NAMALWA (cell line): ENCODE measurements at places on chromosomes 7 and 10.

DNA sequence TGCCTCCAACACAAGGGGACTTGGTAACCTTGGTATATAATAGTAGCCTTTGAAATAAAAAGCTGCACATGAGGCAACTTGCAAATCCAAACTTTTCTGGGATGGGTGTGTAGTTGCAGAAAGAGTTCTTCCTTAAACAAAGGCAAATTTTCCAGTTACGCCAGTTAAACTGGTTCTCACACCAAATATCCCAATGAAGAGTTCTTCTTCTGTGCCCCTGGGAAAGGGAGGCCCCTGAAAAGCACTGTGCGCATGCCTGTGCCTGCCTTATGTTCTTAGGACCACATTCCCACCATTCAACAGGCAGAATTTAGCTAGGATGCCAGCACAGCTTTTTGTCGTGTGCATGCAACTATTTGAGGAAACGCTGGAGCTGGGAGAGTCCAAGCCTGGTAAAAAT lies 164.8 kb upstream of the SLC25A13 start:
- DNase-seq = no peak

- DNase-seq = no peak
Measured at GRCh38 chr7:29356631-29357030, 162.1 kb downstream of the CHN2 start.

DNA sequence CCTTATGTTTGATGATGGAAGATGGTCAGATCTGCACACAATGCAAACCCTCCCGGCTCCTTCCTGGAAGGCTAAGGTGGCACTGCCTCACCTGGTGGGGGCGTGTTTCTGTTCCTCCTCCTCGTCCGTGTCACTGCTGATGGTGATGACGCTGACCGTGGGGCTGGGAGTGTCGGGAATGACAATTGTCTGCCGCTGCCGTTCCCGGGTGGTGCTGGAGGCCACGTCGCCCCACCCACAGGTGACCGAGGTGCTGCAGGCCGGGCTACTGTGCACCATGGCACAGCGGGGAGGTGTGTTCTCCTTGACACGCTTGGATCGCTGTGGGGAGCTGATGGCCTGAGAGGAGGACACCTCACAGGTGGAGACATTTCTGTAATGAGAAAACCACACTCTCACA lies 73.1 kb downstream of the CLEC2L start:
- DNase-seq = no peak

- no peak for DNase-seq
Measured at GRCh38 chr10:58637352-58637751, 124.7 kb downstream of the BICC1 start.

- DNase-seq = no peak
Measured at GRCh38 chr10:127849921-127850320, 42.8 kb downstream of the CLRN3 start.

GRCh38 chr7:50920031-50920635 lies 137.4 kb upstream of the GRB10 start:
- no peak for DNase-seq

DNA sequence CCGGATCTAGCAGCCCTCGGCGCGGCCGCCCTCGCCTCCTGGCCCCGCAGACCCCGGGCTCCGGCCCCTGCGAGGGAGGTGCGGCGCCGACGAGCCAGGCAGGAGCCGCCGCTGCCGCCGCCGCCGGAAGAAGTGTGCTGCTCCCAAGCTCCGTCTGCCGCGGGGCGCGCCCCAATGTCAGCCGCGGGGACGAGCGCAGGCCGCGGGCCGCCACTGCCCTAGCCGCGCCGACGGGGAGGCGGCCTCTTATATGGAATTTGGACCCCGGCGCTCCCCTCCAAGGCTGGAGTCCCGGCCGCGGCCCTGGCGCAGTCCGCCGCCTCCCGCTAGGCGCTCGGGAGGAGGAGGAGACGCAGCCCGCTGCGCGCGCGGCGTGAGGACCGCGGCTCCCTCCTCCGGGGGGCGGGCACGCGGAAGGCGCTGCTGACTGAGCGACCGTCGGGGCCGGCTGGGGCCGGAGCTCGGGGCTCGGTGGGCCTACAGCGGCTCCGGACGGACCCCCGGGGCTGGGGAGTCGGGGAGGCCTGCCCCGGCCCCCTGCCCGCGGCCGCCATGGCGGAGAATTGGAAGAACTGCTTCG lies at the start of gene TRIM8:
Gene TRIM8 (plus strand): TSS at position 414 of the 580 bp plus-strand sequence. CDS start 139 bp downstream, at position 553.
- DNase-seq = peak; percentile 67

DNA sequence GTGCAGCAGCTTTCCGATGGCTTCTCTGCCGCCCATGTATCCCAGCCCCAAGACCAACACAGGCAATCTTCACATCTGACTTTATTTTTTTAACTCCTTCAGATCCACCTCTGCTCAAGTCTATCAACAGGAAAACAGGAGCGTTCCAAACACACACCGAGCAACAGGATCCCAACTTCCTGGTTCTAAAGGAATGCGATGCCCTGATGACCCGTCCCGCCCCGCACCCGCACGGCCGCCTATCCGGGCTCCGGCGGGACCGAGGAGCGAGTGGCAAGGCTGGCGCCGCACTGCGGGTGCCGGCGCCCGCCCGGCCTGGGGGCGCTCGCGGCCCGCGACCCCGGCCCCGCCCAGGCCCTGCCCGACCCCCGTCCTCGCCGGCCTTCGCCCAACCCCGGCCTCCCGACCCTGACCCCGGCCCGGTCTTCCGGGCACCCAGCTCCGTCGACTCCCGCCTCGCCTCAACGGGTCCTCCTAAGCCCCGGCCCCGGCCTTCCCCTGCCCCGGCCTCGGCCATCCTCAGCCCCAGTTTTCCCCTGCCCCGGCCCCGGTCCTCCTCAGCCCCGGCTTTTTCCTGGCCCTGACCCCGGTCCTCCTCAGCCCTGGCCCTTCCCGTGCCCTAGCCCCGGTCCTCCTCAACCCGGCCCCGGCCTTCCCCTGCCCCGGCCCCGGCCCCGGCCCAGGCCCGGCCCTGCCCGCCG lies 730 bp downstream of the LARP4B start:
- peak; percentile 66 for DNase-seq

DNA sequence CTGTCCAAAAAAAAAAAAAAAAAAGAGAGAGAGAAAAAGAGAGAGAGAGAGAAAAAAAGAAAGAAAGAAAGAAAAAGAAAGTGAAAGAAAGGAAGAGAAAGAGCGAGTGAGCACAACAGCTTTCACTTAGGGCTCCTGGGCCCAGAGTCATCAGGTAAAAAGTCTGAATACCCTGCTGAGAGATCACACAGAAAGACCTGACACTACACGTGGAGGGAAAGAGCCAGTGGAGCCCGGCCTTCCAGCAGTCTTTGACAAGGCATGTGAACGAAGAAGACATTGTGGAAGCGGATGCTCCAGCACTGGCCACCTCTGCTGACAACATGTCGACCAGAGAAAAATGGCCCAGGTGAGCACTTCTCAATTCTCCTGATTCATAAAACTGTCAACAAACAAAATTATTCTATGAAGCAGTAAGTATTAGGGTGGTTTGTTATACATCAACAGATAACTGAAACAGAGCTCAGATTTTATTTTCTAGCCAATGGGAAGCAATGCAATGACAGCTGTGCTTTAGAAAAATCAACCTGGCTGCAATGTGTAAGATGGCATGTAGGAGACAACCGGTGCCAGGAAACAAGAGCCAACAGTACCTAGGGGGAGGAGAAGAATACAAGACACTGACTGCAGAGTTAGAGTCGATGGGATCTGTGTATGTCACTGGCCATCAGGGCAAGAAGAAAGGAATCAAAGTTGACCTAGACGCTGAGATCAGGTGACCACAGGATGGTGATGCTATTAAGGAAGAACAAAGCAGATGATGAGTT lies 4.4 kb downstream of the RNF216 start:
- DNase-seq = peak; percentile 30

DNA sequence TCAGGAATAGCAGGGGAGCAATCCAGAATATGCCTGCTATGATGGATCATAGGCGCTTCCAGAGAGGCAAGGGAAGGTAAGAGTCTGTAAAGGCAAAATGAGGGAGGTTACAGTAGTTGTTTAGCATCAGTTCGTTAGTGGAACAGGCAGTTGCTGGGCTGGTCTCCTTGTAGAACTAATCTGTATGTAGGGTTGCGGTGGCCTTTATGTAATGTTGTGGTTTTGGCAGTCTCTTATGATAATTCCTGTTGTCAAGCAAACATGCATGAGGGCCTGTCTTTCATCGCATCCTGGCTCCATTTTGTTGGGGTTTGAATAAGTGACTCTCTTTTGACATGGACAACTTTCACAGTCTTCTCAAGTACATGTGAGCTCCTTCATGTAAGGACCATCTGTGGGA lies 427.8 kb upstream of the LRGUK start:
- DNase-seq = no peak

DNA sequence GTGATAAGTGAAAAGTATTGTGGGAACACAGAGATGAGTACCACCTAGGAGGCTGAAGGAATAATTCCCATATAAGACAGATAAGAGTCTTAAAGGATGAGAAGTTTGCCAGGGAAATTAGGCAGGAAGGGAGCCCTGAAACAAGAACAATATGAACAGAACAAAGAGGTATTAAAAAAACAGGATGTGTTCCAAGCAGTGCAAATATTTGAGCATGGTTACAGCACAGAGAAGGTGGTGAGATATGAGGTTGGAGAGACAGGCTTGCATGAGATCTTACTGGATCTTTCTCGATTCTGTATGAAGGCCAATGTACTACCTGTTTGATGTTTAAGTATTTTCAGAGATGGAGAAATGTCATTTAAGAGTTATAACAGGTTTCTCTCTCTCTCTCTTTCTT lies 20.3 kb downstream of the TAC1 start:
- DNase-seq = no peak

GRCh38 chr7:13821152-13821787 lies 168.2 kb downstream of the ETV1 start:
- DNase-seq = no peak

- no peak for DNase-seq
Measured at GRCh38 chr7:48426966-48427555, 255.8 kb downstream of the ABCA13 start.

- no peak for DNase-seq
Measured at GRCh38 chr10:6780008-6780677, 200.1 kb upstream of the PRKCQ start.

GRCh38 chr7:102186306-102186705 lies 100.4 kb upstream of the SH2B2 start:
- DNase-seq = no peak

GRCh38 chr7:26616235-26616634 lies 248.2 kb downstream of the SKAP2 start:
- no peak for DNase-seq

DNA sequence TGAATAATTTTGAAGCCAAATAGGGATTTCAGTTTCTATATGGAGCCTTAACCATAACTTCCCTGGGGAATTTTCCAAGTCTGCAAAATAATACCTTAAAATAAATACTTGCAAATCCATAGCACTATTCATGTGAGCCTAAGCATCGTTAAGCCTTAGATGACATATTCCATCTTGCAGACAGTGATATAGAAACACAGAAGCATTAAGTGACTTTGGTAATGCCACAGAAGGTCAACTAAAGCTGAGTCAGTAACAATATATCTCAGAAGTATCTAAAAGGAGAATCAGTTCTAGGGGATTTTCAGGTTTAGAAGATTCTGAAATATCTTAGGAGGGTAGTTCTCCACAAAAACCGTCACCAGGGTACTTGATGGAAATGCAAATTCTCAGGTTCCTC lies 163.4 kb upstream of the COL1A2 start:
- no peak for DNase-seq

DNA sequence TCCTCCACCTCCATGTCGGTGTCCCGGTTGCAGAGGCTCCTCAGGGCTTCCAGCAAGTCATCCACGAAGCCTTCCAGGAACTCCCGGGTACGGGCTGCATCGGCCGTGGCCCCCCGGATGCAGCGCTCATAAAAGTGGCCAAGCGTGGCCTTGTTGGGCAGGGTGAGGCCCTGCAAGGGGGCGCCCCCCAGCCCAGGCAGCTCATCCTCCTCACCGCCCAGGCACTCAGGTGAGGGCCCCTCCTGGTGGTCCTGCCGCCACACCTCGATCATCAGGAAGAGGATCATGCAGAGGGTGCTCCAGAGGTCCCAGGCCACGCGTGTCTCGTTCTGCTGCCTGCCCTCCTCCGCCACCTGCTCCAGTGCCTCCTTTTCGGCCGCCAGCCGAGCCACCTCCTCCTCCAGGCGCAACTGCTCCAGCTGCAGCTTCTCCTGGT lies 22.8 kb downstream of the ITPRIP start:
- no peak for DNase-seq

- DNase-seq = peak; percentile 69
Measured at GRCh38 chr7:130814778-130815335, 80.8 kb upstream of the KLF14 start.

DNA sequence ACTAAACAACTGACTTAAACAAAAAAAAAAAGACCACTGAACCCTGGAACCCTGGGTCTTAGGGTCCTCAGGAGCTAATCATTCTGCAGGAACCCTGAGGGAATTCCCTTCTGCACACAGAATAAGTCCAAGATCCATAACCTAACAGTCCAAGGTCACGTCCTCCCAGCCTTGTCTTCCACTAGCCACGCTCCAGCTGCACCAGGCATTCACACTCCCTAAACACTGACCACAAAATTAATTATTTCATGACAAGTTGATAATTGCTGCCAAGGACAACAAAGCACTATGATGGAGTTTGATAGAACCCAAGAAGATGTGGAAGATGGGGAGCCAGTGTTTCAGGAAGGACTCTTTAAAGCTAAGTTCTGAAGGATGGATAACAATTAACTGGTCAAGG lies 130.6 kb downstream of the SH3PXD2A start:
- DNase-seq = no peak

DNA sequence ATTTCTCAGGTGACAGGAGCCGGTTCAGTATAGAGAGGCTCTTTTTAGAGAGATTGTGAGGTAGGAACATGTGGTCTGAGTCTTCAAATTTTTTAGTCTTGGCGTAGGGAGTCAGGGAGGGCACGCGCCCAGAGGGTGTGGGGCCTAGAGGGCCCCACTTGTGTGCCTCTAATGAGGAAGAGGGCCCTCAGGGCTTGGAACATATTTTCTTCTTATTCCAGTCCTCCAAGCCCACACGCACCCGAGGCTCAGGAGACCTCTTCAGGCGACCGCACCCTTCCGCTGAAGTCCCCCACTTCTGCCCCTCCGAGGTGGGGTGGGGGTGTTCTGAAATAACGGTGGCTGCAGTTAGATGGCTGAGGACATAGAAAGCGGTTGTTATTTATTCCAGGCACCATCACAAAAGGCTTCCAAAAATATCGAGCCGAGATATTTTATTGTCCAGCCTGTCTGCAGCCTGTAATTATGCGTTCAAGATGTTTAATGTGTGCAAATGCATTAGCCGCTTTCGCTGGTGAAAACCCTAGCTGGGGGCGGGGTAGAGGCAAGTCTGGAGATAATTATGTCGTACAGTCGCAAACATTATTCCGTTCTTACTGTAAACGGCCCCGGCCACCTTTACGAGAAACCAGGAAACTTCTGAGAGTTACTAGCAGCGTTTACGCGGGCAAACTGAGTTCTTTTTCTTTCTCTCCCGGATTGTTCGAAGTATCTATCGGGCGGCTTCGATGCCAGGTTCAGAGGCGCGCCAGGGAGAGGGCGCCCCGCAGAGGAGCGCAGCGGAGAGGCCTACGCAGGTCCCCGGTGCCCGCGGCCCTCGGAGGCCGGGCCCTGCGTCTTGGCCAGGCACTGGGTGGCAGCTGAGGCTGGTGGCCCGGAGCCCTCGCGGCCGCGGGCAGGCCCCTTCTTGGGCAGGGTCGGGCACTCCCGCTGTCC lies 12.9 kb upstream of the HOXA13 start:
- no peak for DNase-seq
